Smooth muscle cell of trachea (primary cell): ENCODE measurements at places on chromosomes 3 and 15. TPM values are rescaled to one million over a fixed set of nuclear protein-coding genes. Genes with fewer than 3 reads are reported as not detected.

The DUOXA2 gene
- not detected in 2 replicates for total RNA-seq

The ASB14 gene
- not detected in 2 replicates for total RNA-seq

The INKA1 gene
- 9.3 and 10.5 TPM in 2 replicates for total RNA-seq

The ABHD10 gene
- 41.0 and 42.9 TPM in 2 replicates for total RNA-seq

The STRIT1 gene
- total RNA-seq: not detected in 2 replicates

The TIMP4 gene
- 15.6 and 23.3 TPM in 2 replicates for total RNA-seq

The ANKRD34C gene
- not detected in 2 replicates for total RNA-seq

The DLL4 gene
- total RNA-seq: 0.17 and 0.73 TPM in 2 replicates

The SCAANT1 gene
- total RNA-seq: not detected in 2 replicates

The NEK10 gene
- total RNA-seq: 38.5 and 54.3 TPM in 2 replicates

The SRGAP3 gene
- total RNA-seq: 6.1 and 7.8 TPM in 2 replicates

The ICE2 gene
- total RNA-seq: 29.2 and 36.2 TPM in 2 replicates

The C3orf22 gene
- not detected in 2 replicates for total RNA-seq
